ENCODE measurements at places on chromosomes 5 and 9.

DNA sequence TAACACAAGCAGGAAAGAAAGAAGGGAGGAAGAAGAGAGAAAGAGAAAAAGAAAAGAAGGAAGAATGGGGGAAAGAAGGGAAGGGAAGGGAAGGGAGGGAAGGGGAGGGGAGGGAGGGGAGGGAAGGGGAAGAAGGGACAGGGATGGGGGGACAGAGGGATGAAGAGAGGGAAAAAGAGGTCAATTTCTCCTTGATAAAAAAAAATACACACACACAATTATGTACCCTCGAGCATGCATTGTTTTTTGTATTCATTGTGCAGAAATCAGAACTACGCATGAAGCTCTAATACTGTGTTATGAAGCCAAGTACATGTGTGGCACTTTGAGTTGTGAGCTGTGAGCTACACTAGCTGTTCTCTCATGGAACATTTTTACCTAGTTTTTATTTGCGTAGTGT lies 274.9 kb upstream of the CDH18 start:
- DNase-seq = no peak

GRCh38 chr9:37390759-37391158 lies 31.7 kb upstream of the GRHPR start:
- no peak for DNase-seq

DNA sequence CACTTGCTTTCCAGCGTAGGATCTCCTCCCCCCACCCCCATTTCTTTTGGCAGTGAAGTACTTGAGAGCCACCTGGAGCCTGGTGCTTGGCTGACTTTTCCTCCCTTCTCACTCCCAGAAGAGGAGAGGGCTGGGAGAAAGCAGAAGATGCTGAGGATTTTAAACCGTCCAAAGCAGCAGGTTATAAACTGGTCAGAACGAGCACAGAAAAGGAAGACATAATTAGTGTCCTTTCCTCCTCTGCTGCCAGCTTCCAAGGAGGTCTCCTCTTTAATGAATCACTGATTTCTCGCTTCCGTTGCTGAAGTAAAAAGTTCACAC lies 563 bp upstream of the FGF10 start:
- DNase-seq = no peak

- no peak for DNase-seq
Observed at GRCh38 chr5:51034222-51034901, 348.9 kb upstream of the ISL1 start.

DNA sequence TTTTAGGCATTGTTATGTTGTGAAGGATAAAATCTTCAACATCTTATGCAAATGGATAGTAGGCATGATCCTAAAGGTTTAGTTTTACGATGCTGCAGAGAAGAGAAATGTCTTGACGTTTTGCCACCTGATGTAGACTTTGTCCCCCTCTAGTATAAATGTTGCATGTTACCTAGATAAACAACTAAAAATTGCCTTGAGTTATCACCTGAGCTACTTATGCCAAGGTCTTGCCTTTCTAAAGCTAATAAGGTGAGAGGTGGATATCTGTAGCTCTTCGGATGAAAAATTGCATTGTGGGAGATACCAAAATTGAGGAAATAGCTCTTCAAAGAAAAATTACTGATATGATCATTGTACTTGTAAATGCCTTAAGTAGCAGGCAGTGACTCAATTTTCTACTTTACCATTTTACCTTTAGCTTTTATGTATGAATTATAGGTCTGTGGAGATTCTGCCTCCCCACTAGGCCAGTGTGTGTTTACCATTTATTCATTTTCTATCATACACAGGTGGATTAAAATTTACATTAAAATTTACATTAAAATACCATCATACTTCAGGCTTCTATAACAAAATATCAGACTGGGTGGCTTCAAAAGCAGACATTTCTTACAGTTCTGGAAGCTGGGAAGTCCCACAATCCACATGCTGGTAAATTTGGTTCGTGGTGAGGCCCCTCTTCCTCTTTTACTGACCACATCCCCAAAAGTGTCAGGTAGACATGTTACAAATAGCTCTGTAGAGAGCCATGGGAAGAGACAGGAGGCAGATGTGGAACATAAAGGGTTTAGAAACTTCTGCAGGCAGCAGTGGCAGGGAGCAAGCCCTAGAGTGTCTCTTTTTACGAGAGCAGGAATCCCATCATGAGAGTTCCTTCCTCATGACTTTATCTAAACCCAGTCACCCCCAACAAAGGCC lies 100.7 kb upstream of the ERBIN start:
- DNase-seq = no peak

Measured in stimulated activated CD4-positive, alpha-beta T cell treated with anti-CD3 and anti-CD28 coated beads, Interleukin-12 subunit alpha, Interleukin-12 subunit beta, amount 100 ng/mL, for 24 hours (primary cell).